ENCODE measurements at places on chromosomes 4 and X. TPM values are rescaled to one million over a fixed set of nuclear protein-coding genes. Genes with fewer than 3 reads are reported as not detected.

The C1QTNF7 gene
- total RNA-seq: not detected

DNA sequence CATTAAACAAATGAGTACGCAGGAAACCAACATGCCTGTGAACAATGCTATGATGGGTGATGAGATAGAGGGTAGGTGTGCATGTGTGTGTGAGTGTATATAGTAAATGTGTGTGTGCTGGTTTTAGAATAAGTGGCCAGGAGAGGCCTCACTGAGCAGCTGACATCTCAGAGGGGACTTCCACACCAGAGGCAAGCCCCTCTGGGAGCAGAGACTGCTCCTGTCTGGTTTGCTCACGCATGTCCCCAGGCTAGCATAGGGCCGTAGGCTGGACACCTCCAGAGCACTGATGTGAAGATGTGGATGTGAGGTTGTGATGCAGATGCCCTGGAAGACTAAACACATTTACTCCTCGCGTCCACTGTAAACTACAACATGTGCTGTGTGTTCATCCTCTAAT, 104.5 kb downstream of the DRD5 start:
- no peak for DNase-seq

GRCh38 chrX:87517571-87518141, at the start of gene KLHL4:
TSS of gene KLHL4 (plus strand) at chrX:87517802. CDS start at chrX:87517894, 92 bp downstream.
- peak; percentile 67 for DNase-seq

The ATP1B4 gene
- not detected for total RNA-seq

DNA sequence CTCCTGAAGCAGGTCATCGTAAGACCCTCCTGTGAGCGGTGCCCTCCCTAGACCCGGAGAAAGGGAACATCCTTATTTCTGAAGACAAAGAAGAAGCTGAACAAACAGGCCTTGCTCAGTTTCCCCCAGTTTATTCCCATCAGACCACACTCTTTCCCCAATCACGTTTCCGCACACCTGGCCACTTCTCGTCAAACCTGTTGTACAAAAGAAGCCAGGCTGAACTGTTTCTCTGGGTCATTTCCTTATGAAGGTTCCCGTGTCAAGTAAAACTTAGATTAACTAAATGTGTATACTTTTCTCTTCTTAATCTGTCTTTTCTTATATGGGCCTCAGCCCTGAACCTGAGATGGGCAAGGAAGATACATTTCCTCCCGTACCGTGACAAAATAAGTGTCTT, 111.6 kb upstream of the ENPP6 start:
- DNase-seq: no peak

DNA sequence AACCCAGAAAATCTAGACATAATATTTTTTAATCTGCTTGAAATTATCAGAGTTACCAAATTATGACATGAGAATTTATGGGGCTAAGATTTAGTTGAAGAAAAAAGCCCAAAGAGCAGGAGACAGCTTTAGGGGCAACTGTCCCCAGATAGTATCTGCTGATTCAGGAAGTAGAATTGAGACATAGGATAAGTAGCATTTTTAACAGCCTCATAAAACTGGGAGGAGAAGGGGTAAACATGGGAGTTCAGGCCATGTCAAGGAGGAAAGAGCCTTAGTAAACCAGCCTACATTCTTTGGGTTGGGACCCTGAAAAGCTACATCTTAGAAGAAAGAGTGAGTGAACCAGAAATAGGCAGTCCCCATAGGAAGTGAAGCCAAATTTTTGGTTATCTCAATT, 9.7 kb upstream of the RAB28 start:
- no peak for DNase-seq

- DNase-seq: no peak
These were observed 186.0 kb upstream of the FRMPD4 start for GRCh38 chrX:11952176-11952720.

- DNase-seq: no peak
These were observed 135.8 kb downstream of the FAAH2 start for GRCh38 chrX:57422289-57422688.

The GPRIN3 gene
- total RNA-seq: 0.05 TPM

The TMEM47 gene
- total RNA-seq: 52.1 TPM

DNA sequence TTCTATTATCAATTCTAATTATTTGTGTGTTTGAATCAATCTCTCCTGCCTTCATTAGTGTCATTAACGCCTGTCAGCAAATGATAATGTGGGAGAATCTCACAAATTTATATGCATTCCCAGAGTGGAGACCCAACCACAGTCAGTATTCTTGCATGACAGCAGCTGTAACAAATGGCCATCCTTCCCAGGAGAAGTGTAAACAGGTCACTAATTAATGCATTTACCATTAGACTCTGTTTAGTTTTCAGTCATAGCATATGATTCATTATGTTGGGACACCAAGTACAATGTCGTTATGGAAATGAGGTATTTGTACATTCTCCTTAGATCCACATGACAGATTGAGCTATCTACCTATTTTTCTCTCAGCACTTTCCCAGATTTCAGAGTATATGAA, 50.5 kb downstream of the CT47B1 start:
- no peak for DNase-seq

- DNase-seq: no peak
These were observed 24.0 kb upstream of the DSPP start for GRCh38 chr4:87584222-87584908.

The FGFBP1 gene
- 0.49 TPM for total RNA-seq

- no peak for DNase-seq
These were observed 250.9 kb downstream of the TENM3 start for GRCh38 chr4:182494103-182494502.

DNA sequence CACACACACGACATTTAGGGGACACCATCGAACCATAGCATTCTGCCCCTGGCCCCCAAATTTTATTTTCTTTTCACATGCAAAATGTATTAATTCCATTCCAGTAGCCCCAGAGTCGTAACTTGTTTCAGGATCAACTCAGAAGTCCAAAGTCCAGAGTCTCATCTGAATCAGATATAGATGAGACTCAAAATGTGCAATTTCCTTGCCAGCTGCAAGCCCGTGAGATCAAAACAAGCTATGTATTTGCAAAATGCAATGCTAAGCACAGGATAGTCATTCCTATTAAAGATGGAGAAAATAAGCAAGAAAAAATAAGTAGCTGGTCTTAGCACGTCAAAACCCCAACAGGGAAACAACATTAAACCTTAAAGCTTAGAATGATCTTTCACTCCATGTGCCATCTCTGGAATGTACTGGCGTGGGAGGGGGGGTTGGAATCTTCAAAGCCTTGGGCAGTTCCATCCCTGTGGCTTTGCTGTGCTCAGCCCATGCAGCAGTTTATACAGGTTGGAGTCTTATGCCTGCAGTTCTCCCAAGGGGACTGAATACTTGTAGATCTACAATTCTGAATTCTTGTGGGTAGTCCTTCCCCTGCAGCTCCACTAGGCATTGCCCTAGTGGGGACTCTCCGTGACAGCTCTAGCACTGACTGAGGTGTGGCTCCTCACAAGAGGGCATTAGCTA, 47.7 kb upstream of the SYTL5 start:
- DNase-seq: peak; percentile 65

GRCh38 chrX:155673338-155673737, 60.6 kb upstream of the TMLHE start:
- DNase-seq: no peak

Measured in M059J (cell line).